Caco-2 (cell line): ENCODE measurements at places on chromosomes 7 and 10. TPM values are rescaled to one million over a fixed set of nuclear protein-coding genes. Genes with fewer than 3 reads are reported as not detected.

- DNase-seq, result no peak
- no peaks in the 10 kb centered on the region for H3K27me3 ChIP-seq
- peaks cover 2% of the 10 kb centered on the region; the same call in 1 of the 2 replicates for H3K36me3 ChIP-seq
- no peak overlapping the region for H3K27ac ChIP-seq
- H3K4me1 ChIP-seq, result no peaks in the 10 kb centered on the region
- H3K4me3 ChIP-seq, result no peak overlapping the region
These were observed 245.0 kb downstream of the MGMT start for GRCh38 chr10:129712000-129712399.

Gene COL13A1
- not detected in 2 replicates for total RNA-seq

- no peak for DNase-seq
- no peak overlapping the region for H3K27ac ChIP-seq
- no peaks in the 10 kb centered on the region for H3K27me3 ChIP-seq
- H3K36me3 ChIP-seq, result no peaks in the 10 kb centered on the region
- H3K4me1 ChIP-seq, result no peaks in the 10 kb centered on the region
- no peak overlapping the region for H3K4me3 ChIP-seq
These were observed 395.7 kb downstream of the THSD7A start for GRCh38 chr7:11436316-11436715.

- H3K27me3 ChIP-seq, result no peaks in the 10 kb centered on the region
- no peak overlapping the region for H3K27ac ChIP-seq
- H3K4me1 ChIP-seq, result no peaks in the 10 kb centered on the region
- no peaks in the 10 kb centered on the region for H3K36me3 ChIP-seq
- H3K4me3 ChIP-seq, result no peak overlapping the region
- DNase-seq, result no peak
These were observed 90.5 kb downstream of the VSTM2A start for GRCh38 chr7:54632696-54633095.

Gene KCNIP2
- total RNA-seq, result 5.5 and 6.1 TPM in 2 replicates
